ENCODE measurements at places on chromosomes 7 and 10.

- DNase-seq, result no peak
These were observed 11.5 kb downstream of the OR6B1 start for GRCh38 chr7:144011458-144012230.

DNA sequence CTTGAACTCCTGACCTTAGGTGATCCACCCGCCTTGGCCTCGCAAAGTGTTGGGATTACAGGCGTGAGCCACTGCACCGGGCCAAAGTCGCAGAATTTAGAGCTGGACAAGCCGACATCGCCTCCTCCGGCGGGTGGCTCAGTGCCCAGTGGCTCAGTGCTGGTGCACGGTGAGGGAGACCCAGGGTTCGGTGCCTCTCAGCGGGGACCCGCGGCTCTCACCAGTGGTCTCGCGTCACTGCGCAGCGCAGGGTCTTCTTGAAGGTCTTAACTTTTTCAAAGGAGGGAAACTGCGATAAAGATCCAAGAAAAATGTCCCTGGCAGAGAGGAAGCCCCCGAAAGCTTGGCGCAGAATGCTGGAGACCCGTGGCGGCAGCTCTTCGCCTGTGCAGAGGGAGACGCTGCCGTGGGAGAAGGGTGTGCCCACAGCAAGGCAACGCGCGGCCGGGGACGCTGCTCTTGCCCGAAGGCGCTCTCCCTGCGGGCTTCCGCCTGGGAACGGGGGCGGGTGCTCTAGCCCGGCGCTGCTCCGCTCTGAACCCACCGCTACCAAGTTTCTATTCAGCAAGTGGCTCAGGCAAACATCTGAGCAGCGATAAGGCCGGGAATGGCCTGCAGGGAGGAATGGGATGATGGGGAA, 324.3 kb downstream of the DNAJB6 start:
- no peak for DNase-seq

- no peak for DNase-seq
These were observed 214.1 kb upstream of the FAM3C start for GRCh38 chr7:121610243-121610642.

GRCh38 chr10:101878869-101879268, 35.3 kb upstream of the KCNIP2 start:
- no peak for DNase-seq

- no peak for DNase-seq
These were observed 754.8 kb downstream of the KCNMA1 start for GRCh38 chr10:76882796-76883195.

DNA sequence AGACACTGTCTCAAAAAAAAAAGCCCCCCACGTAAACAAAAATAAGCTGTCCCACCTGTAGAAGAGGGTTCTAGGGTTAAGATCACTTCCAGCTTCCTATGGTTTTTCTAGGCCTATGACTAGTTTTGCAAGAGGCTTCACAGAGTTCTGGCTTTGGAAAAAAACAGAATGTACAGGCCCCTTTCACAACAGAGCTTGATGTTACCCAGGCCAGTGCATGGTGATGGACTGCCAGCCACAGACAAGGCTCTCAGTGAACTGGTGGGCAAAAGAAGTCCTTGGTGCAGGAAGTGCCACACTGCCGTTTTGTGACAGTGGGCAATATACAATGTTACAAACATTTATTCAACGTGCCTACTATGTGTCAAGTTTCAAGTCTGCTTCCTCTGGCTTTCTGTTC, 18.3 kb upstream of the EFCAB10 start:
- DNase-seq, result no peak

DNA sequence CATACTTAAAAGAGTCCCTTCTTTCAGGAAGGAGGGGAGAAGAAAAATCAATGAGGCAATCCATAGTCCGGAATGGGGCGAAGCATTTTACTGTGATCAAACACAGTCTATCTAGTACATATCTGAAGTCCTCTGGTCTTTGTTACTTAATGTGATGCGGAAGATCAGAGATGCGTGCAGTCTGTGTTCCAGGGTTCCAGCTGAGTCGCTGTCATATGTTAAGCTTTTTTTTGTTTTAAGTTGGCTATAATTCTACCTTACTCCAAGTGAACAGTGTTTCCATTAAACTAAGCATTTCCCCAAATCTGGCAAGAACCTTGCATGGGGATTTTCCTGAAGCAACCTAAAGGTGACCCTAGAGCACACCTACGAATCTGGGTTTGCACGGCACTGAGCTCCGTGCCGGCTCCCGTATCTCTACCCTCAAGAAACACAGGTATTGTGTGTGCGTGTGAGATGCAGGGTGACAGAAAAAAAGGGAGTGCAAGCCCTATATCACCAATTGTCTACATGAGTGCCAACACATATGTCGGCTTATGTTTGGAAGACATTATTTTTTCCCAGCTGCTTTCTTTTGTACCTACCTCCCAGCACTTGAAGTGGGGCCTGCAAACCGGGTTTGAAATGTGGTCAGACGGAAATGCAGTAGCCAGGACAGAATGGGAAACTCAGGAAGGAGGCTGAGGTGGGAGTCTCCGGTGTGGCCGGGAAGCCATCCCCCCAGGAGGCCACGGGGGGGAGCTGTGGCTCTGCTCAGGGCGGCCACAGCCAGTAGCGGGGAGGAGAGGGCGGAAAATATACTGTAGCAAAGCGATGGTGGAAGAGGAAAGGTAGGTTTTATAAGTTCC, 435.8 kb upstream of the MGMT start:
- DNase-seq, result peak; percentile 41
